ENCODE measurements at places on chromosomes 16 and 17. TPM values are rescaled to one million over a fixed set of nuclear protein-coding genes. Genes with fewer than 3 reads are reported as not detected.

SOCS1 gene
- total RNA-seq = 13.2 TPM

- no peak overlapping the region for H3K27ac ChIP-seq
- no peak overlapping the region for H3K4me3 ChIP-seq
- peaks cover 5% of the 10 kb centered on the region for H3K36me3 ChIP-seq
- H3K27me3 ChIP-seq = no peaks in the 10 kb centered on the region
These were observed 48.5 kb downstream of the ARHGAP17 start for GRCh38 chr16:24966634-24967033.

RAD51C gene
- 61.2 TPM for total RNA-seq

GRCh38 chr16:71515026-71515425 lies 11.2 kb upstream of the CHST4 start:
- DNase-seq = no peak
- no peak overlapping the region for H3K4me3 ChIP-seq
- no peak overlapping the region for H3K27ac ChIP-seq
- H3K27me3 ChIP-seq = no peaks in the 10 kb centered on the region
- no peaks in the 10 kb centered on the region for H3K4me1 ChIP-seq

PRRT2 gene
- total RNA-seq = 3.6 TPM

OTOP2 gene
- total RNA-seq = not detected

DNA sequence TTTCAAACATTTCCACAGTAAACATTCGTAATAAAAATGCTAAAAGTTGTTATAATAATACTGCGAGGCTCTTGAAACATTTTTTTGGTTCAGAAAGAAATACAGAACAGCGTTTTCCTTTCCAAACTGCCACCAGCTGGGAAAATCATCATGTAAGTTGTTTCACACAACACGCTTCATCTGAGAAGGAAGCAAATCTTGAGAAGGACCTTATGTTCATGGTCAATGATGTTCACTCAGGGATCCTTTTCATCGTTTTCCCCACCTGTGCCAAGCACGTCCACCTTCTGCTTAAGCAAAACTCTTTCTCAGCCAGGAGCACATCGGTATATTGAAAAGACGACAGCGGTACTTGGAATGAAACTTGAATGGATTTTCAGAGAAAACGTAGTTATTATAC lies 274.5 kb upstream of the ELAC2 start:
- H3K36me3 ChIP-seq = no peaks in the 10 kb centered on the region
- no peak overlapping the region for H3K4me3 ChIP-seq
- DNase-seq = no peak
- no peak overlapping the region for H3K27ac ChIP-seq

GRCh38 chr17:12522743-12523183 lies 142.9 kb upstream of the MYOCD start:
- peak overlapping the region; percentile 89 for H3K27ac ChIP-seq
- DNase-seq = peak; percentile 53
- no peaks in the 10 kb centered on the region for H3K36me3 ChIP-seq
- no peak overlapping the region for H3K4me3 ChIP-seq
- H3K4me1 ChIP-seq = no peaks in the 10 kb centered on the region
- no peaks in the 10 kb centered on the region for H3K27me3 ChIP-seq

GRCh38 chr17:58247511-58248363 lies 9.4 kb downstream of the LPO start:
- H3K4me3 ChIP-seq = no peak overlapping the region
- no peaks in the 10 kb centered on the region for H3K27me3 ChIP-seq
- H3K27ac ChIP-seq = no peak overlapping the region

DNA sequence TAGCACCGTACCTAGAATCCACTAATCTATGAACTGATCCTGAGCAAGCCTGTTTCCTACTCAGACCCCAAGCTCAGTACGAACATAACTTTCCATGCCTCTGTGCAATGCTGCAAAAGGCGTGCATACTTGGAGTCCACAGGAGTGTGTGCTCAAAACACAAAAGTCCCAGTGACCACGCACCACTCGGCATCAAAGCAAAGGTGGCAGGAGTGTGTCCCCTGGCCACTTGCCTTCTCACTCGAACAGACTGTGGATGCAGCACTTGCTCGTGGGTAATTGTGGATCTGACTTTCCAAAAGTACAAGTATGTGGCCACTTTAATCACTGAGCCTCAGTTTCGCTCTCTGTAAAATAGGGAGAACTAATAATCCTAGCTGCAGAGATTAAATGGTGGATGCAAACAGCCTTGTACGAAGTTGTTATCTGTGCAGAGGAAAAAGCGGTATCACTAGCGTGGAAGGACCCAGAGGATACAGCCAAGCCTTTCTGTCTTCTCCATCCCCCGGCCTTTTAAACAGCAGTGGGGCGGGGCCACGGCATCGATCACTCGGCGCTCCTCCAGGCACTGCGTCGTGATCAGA lies 311 bp upstream of the KDM8 start:
- H3K27me3 ChIP-seq = no peaks in the 10 kb centered on the region
- H3K4me3 ChIP-seq = peak overlapping the region; percentile 81
- peak overlapping the region; percentile 96 for H3K27ac ChIP-seq
- H3K36me3 ChIP-seq = no peaks in the 10 kb centered on the region
- peak; percentile 93 for DNase-seq

GRCh38 chr16:21302898-21303528 lies 24.9 kb upstream of the CRYM start:
- H3K27me3 ChIP-seq = no peaks in the 10 kb centered on the region
- peaks cover 12% of the 10 kb centered on the region for H3K4me1 ChIP-seq
- no peaks in the 10 kb centered on the region for H3K36me3 ChIP-seq

- H3K27ac ChIP-seq = peak overlapping the region; percentile 25
- peaks cover 5% of the 10 kb centered on the region for H3K36me3 ChIP-seq
- H3K27me3 ChIP-seq = no peaks in the 10 kb centered on the region
- DNase-seq = no peak
These were observed 6.4 kb downstream of the NHERF1 start for GRCh38 chr17:74754832-74755231.
